ENCODE measurements at places on chromosomes 2 and 18. TPM values are rescaled to one million over a fixed set of nuclear protein-coding genes. Genes with fewer than 3 reads are reported as not detected.

DNA sequence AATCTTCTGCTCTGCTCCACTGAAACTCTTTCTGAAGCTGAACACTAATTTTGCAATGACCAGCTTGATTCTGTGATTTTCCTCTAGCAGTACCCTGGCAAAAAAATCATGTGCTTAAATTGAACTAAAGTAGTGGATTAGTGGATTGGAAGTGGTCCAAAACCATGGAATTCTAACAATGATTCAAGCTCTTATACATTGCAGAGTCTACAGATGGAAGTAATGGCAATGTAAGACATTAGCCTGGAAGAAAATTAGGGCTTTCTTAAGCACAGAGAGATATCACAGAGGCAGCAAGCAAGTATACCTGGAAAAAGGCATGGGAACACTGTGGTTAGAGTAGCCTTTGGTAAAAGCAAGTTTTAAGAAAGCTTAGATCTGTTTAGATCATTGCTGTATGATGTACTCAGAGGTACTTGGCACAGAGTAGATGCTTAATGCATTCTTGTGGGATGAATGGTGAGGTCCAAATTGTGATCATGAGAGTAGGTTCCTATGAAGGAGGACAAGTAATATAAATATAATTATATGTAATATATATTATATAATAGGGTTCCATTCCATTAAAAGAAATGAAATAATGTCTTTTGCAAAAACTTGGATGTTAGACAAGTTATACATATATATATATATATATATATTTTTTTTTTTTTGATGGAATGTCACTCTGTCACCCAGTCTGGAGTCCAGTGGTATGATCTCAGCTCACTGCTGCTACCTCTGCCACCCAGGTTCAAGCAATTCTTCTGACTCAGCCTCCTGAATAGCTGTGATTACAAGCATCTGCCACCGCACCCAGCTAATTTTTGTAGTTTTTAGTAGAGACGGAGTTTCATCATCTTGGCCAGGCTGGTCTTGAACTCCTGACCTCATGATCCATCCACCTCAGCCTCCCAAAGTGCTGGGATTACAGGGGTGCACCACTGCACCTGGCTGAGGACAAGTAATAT lies 172.2 kb upstream of the SCN7A start:
- DNase-seq = peak; percentile 50

Gene HNRNPLL
- 34.6 TPM for total RNA-seq

DNA sequence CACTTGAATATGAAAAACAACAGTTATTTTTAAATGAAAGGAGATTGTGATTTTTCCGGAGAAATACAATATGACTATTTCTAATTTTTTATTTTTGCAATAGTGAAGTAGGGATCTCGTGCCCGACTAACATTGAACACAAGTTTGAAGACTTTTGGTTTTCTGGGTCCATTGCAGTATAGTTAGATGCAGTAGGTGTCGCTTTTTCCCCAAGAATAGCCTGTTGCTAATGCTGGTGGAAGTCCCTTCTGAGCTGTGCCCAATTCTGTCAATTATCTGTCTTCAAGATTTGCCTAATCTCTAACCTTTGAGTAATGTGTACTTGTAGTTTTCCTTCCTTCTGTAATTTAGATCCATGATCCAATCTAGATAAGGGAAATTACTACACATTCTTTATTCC lies 36.5 kb downstream of the SEMA4F start:
- peak; percentile 62 for DNase-seq

DNA sequence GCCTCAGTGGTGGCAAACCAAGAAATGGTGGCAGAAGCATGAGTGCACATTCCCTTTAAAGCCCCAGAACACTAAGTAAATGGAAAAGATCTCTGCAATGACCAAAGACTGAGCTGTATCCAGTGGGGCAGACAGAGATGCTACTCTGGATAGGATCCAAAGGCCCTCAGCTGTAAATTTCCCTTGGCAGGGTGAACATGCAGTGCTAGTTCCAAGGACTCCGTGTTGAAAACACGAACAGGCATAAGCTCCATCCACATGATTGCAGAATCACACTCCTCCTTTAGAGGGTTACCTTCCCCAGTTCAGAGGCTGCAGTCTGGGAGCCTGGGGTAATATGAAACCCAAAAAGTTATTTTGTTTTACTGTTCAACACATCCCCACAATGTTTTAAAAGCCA lies 98.6 kb upstream of the KLF7 start:
- no peak for DNase-seq

Gene EVX2
- not detected for total RNA-seq

GRCh38 chr2:135948642-135949355 lies 36.6 kb downstream of the DARS1 start:
- DNase-seq = peak; percentile 84

DNA sequence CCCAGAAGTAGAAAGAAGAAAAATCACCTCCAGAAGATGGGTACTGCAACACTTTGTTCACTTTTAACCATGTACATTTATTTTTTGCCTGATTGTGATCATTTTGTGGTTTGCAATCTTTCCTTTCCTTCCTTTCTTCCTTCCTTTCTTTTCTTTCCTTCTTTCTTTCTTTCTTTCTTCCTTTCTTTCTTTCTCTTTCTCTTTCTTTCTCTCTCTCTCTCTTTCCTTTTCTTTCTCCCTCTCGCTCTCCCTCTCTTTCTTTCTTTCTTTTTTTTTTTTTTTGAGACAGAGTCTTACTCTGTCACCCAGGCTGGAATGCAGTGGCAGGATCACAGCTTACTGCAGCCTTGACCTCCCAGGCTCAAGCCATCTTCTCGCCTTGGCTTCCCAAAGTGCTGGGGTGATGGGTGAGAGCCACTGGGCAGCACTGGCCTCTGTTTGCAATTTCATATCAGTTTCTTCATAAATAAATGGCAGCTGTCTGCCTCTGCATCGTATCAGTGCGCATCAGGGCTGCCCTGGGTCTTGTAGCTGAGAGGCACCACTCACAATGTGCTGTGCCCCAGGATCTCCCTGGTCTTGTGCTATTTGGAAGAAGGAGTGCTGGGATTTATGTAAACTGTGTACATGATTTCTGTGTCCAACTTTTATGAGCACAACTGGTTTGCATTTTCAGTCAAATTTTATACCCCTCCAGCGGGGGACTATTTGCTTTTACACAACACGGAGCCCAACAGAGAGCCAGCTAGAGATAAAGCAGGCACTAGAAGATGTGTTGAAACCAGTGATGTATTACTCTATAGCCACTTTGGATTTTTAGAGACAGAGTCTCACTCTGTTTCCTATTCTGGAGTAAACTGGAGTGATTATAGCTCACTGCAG lies 6.9 kb upstream of the LIMS2 start:
- DNase-seq = no peak

DNA sequence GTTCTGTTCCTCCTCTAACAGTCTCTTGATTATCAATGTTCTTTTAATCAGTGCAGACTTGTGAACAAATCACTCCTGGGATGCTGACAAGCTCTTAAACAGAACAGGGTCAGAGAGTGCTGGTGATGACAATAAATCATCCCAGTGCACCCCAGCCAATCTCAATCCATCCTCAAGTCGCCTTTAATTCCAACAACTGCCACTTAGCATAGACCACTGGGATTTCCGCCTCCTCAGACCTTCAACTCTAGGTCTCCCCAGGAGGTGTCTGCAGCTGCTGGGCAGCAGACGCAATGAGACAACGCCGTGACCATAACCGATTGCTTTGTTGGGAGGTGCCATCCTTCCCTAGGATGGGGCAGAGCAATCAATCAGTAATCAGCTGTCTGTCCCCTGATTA lies 184.2 kb upstream of the ACAA2 start:
- no peak for DNase-seq

Gene SPP2
- 0.23 TPM for total RNA-seq

- no peak for DNase-seq
Observed at GRCh38 chr2:19866771-19867170, 35.0 kb downstream of the TTC32 start.

DNA sequence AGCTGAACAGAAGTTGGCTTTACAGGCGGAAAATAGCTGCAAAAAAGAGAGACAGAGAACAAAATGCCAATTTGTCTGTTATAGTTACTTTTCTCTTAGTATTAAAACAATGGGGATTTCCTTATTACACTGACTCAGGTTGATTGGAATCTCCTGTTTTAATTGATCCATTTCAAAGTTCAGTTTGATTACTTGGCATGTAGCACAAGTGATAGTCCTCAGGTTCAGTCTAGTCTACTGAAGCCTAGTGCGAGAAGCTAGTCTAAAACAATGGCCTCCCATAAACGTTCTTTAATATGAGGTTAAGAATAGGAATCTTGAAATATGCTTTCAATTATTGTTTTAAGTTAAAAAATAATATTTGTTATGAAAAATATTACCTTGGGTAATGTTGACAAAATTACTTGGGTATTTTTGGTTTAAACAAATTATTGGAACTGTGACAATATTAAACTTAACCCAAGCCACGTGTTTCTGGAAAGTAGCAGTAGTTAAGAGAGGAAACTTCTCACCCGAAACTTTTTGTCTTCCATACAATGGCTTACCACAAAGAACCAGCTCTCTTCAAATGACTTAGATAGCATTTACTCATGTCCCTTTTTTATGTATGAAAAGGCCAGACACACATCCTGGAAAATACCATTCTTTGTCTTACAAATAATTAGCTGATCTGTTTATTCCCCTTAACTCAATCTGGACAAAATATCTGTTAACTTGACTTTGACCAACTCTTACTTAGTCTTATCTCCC lies 1326.2 kb upstream of the TMEFF2 start:
- DNase-seq = no peak

Gene BCL11A
- 9.8 TPM for total RNA-seq

DNA sequence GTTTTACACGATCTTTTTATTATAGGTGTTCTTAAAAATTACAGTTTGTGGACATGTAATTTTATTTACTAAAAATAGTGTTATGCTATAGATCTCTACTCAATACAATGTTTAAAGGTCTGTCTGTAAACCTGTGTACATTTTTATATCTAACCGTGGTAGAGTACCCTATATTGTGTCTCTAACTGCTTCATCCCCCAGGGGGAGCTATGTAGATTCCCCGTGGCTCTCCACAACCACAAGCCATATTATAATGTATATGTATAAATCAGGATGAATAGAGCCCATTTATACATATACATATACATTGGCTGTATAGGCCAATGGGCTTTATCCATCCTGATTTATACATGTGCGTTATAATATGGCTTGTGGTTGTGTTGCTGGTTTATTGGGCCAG lies 59.4 kb downstream of the ADAM23 start:
- DNase-seq = no peak

DNA sequence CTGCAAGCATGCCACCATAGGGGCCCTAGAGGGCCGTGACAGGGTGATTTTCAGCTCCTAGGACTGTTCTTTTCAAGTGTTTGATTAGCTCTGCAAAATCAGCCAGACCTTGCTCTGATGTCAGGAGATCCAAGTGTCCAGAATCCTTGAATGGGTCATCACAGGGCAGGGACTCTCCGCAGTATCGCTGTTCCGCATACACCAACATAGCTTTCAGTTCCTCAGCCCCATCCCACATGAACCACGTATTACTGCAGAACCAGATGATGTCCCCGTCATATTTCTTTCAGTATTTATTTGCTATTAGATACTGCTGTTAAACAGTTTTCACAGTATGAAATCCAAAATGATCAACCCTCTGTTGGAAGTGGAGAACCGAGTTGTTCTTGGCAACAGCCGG lies 46.6 kb upstream of the RFX8 start:
- DNase-seq = no peak

DNA sequence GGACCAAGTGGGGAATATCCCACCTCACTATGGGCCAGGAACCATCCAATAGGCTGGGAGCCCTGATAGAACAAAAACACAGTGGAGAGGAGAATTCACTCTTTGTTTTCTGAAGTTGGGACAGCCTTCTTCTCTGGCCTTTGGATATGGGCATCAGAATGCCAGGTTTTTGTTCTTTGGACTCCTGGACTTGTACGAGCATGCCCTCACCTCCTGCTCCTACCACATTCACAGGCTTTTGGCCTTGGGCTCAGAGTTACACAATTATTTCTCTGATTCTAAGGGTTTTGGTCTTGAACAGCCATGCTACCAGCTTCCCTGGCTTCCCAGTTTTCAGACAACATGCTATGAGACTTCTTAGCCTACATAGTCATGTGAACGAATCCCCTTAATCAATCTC lies 732.9 kb upstream of the VRK2 start:
- no peak for DNase-seq

GRCh38 chr2:222903234-222904220 lies 42.7 kb downstream of the ACSL3 start:
- DNase-seq = peak; percentile 44

- no peak for DNase-seq
Observed at GRCh38 chr2:223366566-223366965, 235.6 kb downstream of the SCG2 start.

GRCh38 chr18:44725300-44726058 lies 44.8 kb downstream of the SETBP1 start:
- peak; percentile 92 for DNase-seq

DNA sequence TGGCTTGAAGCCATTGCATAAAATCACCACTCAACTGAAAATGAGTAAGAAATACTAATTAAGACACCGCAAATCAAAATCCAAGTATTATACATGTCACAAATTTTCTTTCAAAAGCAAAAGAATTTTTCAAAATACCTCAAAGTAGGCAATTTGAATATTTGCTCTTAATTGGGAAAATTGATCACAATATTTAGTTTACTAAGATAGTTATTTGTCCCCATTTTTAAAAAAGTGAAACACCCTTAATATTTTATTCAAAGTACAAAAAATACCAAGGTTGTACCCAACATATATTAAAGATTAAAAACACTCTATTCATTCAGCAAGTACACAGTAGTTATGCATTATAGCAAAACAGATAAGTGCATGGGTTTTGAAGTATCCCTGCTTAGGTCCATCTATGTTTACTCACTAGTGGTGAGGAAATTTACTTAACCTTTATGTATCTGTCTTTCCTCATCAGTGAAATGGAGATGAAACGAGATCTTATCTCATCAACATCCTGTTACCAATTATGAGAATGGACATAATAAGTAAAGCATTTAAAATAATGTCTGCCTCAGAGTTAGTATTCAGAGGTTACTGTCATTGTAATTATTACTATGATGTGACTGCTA lies 35.1 kb downstream of the VPS54 start:
- no peak for DNase-seq

- peak; percentile 29 for DNase-seq
Observed at GRCh38 chr2:241703032-241703604, 1.3 kb downstream of the ING5 start.

DNA sequence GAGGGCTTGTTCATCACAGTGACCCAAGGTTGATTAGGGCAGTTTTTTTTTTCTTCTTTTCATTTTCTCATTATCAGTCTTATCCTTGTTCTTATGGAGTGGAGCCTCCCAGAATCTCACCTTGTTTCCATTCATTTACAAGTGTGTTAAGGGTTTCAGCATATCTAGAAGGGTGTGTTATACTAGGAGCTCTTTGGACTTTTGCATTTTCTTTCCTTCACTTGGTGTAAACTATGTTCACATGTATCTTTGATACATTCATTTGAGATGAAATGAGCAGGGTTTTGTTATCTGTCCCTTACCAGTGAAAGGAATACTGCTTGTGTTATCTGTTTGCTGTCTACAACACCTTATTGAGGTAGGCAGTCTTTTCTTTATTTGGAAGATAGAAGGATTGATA lies 96.7 kb downstream of the WDR7 start:
- DNase-seq = no peak

Gene HOXD12
- total RNA-seq = 0.10 TPM

DNA sequence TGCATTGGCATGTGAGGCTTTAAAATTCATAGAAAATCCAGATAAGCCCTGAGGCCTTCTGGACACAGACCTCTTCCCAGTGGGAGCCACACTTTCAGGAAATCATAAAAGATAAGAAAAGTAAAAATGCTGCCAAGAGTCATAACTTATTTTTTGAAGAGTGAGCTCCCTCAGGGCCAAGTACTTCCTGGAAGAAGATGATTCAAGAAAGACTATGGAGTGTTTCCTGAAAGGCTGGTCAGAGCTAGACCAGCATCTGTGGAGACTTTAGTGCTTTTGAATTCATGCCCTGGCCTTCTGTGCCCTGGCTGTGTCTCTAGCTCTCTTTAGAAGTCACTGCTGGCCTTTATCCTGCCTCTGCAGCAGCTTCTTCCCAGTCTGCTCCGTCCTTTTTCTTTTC lies 6.4 kb upstream of the XDH start:
- peak; percentile 35 for DNase-seq

Data from HT1080 (cell line).